ENCODE measurements at places on chromosomes 13 and 19.

GRCh38 chr13:73593199-73593765 is 534.5 kb downstream of the KLF5 start:
- no peak for DNase-seq

GRCh38 chr13:49346460-49346859 is 97.4 kb downstream of the CAB39L start:
- no peak for DNase-seq

GRCh38 chr13:46202188-46202795 is 9.4 kb upstream of the LRRC63 start:
- DNase-seq: no peak

DNA sequence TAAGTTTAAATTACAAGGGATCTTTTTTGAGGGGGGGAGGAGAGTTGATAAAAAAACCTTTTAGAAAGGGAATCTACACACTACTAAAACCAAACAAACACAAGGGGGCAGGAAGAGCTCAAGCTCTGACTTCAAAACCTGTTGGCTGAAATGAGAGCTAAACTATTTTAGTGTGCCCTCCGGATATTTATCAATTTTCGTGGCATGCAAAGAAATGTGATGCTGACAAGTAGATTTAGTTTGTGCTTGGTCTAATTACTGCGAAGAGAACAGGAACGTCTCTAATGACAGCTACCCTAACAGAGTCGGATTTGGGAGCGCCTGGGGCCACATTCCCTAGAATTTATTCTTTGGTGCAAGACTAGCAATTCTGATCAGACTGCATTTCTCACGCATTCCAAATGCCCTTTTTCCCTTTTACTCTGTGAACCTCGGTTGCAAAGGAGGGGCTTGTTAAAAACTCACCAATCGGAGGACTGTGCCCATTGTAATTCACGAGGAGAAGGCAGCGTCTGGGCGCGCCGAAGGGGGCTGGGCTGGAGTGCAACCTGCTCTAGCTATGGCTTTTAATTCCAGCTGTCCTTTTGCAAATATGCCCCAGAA is 802 bp upstream of the FREM2 start:
- no peak for DNase-seq

DNA sequence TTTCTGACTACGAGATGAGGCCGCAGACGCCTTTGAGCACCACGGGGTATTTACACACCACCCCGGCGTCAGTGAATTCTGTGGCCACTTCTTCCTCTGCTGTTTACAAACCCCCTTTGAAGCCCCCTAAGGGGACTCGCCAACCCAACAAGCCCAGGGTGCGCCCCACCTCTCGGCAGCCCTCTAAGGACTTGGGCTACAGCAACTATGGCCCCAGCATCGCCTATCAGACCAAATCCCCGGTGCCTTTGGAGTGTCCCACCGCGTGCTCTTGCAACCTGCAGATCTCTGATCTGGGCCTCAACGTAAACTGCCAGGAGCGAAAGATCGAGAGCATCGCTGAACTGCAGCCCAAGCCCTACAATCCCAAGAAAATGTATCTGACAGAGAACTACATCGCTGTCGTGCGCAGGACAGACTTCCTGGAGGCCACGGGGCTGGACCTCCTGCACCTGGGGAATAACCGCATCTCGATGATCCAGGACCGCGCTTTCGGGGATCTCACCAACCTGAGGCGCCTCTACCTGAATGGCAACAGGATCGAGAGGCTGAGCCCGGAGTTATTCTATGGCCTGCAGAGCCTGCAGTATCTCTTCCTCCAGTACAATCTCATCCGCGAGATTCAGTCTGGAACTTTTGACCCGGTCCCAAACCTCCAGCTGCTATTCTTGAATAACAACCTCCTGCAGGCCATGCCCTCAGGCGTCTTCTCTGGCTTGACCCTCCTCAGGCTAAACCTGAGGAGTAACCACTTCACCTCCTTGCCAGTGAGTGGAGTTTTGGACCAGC is 5.3 kb downstream of the SLITRK5 start:
- DNase-seq: no peak

DNA sequence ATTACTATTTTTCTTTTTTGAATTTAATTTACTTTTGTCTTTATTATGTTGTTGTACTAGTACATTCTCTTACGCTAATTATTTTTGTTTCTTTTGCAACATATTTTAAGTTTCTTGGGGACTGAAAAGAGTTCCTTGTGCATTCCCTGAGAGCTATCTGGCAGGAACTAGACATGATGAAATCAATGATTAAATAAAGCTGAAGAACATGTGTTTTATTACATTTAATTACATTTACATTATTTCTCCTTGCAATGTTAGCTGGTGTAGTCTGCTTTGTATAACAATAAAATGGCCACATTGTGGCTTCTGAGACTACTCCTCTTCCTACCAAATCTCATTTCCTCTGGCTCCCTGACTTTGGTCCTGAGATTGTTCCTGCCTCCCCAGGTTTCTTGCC is 244.9 kb downstream of the NDFIP2 start:
- DNase-seq: no peak

- no peak for DNase-seq
These were observed 78.0 kb upstream of the GPR183 start for GRCh38 chr13:99385161-99385560.

DNA sequence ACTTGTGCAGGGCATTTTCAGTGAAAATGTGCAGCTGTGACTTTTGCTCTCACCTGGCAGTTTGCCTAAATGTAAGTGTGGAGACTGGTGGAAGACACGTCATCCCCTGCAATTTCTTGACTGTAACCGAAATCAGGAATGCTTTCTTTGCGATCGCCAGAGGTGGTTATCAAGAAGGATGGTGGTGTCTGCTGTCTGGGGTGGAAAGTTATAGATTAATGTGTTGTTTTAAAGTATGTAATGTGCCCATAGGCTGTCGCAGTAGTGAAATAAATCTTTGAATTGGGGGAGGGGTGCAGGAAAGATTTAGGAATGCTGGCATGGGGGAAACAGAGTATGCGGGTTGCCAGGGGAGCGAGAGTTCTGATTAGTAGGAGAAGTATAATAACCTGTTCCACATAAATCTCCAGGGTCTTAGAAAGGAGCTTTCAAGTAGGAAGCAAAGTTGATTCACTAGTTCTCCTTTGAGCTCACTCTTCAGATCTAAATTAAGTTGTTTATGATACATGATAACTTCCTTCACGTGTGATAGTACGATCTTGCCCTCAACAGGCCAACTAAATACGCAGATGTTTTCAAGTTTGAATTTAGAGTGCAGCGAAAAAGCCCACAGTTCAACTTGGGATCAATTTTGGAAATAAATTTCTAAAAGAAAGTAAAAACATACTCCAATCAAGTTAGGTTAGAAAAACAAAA is 1520.0 kb upstream of the SLC10A2 start:
- DNase-seq: no peak

DNA sequence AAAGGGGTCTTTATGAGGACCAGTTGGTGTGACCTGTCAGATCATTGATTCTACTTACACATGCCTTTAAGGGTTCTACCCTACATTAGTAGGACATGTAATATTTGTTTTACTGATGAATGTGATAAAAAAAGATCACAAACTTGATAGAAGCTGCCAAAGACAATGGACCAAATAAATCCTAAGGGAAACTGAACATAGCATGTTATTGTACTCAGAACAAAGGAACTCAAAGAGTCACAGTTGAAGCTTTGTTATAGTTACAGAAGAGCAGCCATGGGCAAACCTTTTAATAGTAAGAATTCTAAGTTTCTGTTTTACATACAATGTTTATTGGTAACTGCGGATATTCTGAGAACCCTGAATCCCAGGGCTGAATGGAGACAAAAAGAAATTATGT is 780.1 kb downstream of the SLITRK6 start:
- no peak for DNase-seq

- no peak for DNase-seq
These were observed 4.0 kb downstream of the AKT1S1 start for GRCh38 chr19:49873129-49873521.

- DNase-seq: no peak
These were observed 54.8 kb downstream of the EPS15L1 start for GRCh38 chr19:16416991-16417390.

DNA sequence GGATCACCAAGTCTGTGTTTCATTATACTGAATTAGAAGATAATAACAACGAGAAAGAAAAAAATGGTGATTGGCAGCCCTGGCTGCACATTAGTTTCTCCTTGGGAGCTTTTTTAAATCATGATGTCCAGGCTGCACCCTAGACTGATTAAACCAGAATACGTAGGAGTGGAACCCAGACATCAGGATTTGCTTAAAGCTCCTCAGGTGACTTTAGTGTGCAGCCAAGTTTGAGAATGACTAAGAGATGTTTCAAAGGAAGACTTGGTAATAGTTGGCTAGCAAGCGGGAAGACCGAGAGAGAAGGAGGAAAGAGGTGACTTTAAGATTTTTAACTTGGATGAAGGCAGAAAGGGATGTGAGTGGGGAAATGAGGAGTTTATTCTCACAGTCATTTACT is 71.4 kb upstream of the SERP2 start:
- DNase-seq: no peak
